ENCODE measurements at places on chromosomes 2 and 18.

- no peak for DNase-seq
Observed at GRCh38 chr2:3035385-3036050, 342.1 kb downstream of the EIPR1 start.

DNA sequence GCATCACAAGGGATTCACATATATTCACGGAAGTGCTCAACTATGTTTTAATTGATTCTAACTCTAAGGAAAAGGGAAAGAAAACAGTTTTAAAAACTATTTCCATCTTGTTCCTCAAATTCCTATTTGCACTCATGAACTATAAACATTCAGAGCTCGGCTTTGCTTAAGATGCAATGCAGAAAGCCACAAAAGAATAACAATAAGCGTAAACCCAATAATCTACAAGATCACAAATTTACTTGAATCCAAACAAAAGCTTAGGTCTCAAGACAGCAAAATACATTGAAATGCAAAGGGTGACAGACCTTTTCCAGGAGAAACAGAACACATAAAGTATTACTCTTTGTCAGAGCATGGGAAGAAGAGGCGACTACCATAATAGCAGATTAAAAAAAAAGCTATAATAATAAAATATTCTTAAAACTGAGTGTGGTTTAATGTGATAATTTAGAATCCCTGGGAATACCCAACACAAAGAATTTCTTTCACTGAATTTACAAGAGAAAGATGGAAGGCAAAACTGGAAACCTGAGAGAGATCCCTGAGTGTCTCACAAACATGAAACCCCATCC lies 1094.9 kb downstream of the LRP1B start:
- no peak for DNase-seq

- DNase-seq, result peak; percentile 1
Observed at GRCh38 chr2:35741556-35741955, 614.0 kb upstream of the CRIM1 start.

GRCh38 chr18:36546876-36547275 lies 249.4 kb downstream of the FHOD3 start:
- DNase-seq, result no peak

DNA sequence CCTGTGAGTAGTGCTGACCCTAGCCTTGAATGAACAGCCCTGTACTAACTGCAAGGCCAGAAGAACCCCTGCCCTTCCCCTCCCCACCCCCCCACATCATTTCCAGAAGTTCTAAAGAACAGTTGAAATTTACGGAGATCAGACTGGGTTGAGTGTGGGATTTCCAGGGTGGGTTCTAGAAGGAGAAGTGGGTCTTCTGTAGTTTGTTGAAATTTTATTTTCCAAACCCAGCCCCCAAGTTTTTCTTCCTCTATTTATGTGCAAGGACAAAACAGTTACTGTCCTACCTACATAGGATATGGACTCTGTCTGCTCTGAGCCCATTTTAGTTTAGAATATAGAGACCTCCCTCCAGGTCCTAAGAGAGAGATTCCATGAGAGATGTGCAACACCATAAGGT lies 26.3 kb upstream of the CASP10 start:
- DNase-seq, result no peak

DNA sequence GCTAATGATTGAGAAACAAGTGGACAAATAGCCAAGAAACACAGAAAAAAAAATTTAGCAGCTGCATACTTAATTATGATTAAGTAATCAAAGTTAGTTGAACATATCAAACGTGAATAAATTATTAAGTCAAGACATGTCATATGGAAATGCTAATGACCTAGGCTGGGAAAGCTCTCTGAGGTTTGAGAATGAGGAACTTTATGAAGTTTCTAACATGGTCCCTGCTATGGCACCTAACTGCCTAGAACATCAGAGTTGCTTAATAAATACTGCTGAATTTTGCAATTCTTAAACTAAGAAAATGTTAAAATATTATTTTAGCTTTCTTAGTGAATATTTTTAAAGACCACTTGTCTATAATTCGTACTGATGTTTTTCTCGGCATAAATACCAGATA lies 99.8 kb downstream of the AFF3 start:
- no peak for DNase-seq

GRCh38 chr2:226794196-226794661 lies 5.4 kb downstream of the IRS1 start:
- peak; percentile 45 for DNase-seq

DNA sequence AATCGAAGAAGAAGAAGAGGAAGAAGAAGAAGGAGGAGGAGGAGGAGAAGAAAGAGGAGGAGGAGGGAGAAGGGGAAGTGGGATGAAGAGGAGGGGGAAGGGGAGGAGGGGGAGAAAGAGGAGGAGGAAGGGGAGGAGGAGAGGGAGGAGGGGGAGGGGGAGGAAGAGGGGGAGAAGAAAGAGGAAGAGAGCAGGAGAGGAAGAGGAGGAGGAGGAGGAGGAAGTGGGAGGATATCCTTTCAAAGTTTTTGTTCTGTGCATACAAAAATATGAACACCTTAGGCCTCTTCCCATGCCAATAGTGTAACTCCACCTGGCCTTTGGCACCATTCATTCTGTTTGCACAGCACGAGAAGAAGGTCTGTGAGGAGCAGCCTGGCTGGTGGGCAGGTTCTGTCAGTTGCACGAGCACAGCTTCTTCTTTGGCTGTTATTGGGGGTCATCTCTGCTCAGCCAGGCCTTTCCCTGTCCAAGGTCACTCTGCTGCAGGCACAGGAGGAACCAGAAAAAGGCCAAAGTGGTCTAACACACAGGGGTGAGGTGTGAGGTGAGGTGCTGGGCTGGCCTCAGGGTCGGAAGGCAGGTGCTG lies 25.8 kb upstream of the PLB1 start:
- DNase-seq, result no peak

DNA sequence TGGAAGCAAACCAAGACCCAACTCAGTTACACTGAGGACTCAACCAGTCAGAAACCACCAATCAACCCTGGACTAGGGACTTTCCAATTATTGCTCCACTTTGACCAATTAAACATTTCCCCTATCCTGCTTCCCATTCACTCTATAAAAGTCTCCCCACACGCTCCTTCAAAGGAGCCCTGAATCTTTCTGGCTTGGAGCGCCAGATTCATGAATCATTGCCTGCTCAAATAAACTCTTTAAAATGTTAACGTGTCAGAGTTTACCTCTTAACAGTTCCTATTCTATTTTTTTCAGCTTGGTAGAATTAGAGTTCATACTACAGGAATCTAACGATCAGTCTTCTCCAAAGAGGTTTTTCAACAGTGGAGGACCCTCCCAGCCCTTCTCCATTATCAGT lies 20.7 kb upstream of the SULT1C2 start:
- DNase-seq, result peak; percentile 82

DNA sequence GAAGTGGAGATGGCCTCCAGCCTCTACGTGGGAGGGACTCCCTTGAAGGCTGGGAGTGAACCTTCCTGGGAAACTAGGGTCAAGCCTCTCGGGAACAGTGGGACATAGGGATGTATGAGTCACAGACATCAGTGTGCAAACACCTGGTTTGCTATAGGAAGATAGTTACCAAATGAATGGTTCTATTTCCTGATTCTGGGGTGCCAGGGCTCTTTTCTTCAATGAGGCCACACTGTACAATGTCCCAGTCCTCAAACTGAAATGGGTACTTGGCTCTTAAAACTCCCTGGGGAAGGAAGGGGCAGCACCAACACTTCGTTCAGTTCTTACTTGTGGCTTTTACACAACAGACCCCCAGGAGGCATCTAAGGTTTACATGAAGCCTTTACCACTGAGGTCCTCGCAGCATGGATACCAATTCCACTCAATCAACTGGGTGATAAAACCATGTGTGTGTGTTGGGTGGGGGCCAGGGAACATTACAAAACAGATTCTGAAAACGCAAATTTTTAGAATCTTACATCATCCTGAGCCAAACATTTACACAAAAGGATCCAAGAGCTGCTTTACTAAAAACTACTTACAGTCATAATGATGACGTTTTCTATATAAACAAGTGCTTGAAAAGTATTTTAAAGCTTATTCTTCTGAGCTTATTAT lies 10.4 kb downstream of the ERFE start:
- peak; percentile 92 for DNase-seq

DNA sequence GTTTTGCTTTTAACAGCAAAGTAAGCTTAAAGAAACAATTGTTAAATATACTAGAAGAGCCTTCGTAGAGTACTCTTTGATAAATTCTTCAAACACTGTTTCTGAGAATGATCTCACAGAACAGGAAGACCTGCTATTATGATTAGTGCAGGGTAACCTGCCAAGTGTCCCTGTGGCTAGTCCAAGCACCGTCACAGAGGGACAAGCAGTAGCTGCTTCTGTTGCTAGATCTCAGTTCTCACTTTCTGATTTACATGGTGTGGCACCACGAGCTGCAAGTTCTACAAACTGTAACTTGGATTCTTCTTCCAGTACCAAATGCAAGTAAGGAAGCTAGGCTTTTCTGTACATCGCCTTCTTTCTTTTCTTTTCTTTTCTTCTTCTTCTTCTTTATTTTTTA lies 121.5 kb downstream of the PIEZO2 start:
- no peak for DNase-seq

DNA sequence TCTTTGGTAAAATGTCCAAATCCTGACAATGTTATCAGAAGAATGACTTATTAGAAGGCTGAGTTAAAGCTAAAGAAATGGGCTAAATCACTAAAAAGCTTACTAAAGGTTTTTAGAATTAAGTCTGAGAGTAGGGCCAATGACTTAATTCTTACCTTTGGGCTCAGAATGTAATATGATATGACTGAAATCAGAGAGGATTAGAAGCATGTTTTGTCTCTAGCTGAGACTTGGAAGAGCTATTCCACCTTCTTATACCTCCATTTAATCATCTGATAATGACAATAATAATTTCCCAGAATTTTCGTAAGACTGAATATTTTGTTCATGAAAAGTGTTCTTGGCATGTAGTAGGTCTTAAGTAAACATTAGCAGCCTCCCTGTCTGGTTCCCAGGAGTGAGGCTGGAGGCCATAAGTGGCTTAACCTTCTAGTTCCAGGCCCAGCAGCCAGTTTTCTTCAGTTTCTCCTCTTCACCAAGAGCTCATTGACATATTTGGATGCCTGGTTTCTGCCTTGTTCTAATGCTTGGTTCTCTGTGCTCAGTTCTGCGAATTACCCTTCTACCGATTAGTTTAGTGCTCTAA lies 25.5 kb upstream of the E2F6 start:
- no peak for DNase-seq

DNA sequence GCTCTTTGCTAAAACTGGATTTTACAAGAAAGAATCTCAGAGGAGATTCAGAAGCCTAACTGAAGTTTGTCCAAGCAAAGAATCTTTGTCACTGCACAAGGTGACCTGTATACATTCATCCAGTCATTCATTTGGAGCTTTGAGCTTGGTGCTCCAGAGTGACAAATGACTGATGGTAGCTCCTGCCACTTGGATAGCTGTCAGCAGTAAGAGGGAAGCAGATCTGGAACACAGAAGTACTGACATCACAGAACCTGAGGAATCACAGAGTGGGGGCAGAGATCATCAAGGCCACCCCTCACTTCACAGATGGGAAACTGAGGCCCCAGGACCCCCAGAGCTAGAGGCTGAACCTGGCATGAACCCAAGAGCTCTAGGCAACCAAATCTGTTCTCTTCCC lies 28.8 kb upstream of the IGFBP2 start:
- DNase-seq, result no peak
